ENCODE measurements at places on chromosomes 5 and 9. TPM values are rescaled to one million over a fixed set of nuclear protein-coding genes. Genes with fewer than 3 reads are reported as not detected.

GRCh38 chr9:13614060-13614459 is 334.6 kb upstream of the MPDZ start:
- no peak for DNase-seq

DNA sequence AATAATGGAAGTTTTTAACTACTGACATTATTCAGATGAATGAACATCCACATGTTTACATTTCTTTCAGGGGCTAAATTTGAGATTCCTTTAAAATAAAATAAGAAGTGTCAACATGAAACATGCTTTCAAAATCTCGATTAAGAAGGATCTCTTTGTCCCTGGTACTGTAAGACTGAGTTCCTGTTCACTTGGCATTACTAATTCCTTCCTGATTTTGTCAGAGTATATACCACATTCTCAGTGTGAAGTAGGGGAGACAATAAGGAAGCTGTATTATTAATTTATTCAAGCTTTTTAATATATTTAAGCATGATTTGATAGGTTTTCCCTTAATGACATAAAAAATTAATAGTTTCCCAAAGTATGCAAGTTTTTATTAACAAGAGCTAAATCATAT is 81.5 kb upstream of the GRHPR start:
- DNase-seq: no peak

GRCh38 chr5:77337686-77338085 is 127.2 kb downstream of the PDE8B start:
- no peak for DNase-seq

GRCh38 chr5:133754575-133755169 is 142.3 kb upstream of the FSTL4 start:
- no peak for DNase-seq

DNA sequence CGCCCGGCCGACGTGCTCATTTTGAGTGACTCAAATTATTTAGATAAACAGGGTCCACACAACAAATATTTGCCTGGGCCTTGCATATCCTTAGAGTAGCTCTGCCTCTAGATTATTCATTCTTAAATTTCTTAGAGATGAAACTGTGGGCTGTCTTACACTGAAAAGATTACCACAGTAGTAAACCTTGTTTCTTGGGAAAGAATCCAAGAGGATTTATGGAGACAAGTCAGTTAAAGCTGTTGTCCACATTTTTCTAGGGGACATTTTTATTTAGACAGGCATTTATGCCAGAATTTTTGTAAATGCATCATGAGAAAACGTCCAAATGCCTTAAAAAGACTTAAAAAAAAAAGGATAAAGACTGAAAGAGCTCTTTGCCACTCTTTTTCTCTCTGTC is 32.6 kb upstream of the RANBP3L start:
- no peak for DNase-seq

- DNase-seq: no peak
Observed at GRCh38 chr9:13513286-13513685, 233.8 kb upstream of the MPDZ start.

DNA sequence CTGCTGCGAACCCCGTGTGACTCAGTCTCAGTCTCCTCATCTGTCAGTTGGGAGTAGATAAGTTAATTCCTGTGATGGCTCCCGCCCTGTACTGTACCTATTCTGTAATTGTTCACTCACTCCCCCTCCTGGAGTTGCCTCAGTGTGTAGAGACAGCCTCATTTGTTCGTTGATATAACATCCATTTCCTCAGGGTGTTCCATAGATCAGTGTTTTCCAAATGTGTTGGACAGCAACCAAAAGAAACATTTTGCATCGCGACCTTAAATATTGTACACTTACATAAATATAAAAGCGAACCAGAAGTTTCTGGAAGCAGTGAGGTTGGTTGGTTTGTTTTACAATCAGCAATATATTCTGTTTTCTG is 698 bp downstream of the NFX1 start:
- no peak for DNase-seq

Gene SETX
- 17.3 TPM for total RNA-seq

Gene NPR3
- total RNA-seq: 43.0 TPM

All from HFFc6 (cell line).